CD8-positive, alpha-beta memory T cell (primary cell): ENCODE measurements at places on chromosomes 2 and 18.

DNA sequence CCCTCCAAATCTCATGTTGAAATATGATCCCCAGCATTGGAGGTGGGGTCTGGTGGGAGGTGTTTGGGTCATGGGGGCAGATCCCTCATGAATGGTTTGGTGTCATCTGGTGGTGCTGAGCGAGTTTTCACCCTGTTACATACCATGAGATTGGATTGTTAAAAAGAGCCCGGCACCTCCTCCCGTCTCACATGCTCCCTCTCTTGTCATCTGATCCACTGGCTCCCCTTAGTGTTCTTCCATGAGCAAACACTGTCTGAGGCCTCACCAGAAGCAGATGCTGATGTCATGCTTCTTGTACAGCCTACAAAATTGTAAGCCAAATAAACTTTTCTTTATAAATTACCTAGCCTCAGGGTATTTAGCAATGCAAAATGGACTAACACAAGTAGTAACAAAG is 405.0 kb upstream of the SLC39A10 start:
- no peak for DNase-seq

DNA sequence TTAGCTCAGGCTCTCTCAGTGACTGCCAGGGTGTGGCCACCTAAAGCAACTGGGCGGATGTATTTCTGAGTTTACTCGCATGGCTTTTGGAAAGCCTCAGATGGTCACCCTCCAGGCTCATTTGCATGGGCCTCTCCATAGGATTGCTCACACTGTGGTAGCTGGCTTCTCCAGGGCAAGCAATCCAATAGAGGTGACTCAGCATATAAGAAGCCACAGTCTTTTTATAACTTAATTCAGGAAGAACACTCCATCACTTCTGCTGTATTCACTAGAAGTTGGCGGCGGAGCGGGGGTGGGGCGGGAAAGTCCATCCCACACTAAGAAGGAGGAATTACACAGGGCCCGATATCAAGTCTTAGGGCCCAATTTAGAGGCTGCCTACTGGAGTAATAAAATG is 3.6 kb upstream of the DOK6 start:
- DNase-seq, result no peak

DNA sequence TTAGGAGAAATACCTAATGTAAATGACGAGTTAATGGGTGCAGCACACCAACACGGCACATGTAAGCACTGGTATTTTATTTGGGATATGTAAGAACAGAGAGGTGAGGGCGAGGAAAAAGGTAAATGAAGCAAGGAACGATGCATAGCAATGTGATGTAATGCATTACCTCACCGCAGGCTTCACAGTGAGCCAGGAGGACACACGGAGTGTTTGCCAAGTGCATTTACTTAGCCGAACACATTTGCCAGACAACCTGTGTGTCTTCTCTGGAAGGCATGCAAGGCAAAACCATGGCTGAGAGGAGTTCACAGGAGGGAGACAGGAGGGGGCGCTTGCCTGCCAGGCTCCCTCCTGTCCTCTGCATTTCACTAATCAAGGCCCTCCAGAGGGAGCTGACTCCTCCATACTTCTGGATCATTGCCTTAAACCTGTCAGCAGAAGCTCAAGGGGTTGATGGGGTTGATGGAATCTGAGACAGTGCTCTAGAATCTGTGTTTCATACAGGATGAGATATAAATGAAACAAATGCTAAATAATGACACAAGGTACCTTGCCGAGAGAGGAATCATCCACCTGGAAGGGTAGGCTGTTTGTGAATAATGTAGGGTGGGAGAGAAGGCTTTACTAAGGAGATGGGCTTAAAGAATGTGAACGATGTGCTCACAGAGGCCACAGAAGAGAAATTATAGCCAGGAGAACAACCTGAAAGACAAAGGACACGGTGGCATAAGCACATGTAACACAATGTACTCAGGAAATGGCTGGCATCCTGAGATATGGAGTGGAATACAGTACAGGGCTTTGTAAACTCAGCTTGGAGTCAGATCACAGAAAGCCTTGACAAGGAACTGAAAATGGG is 9.1 kb upstream of the TPRKB start:
- DNase-seq, result no peak

- DNase-seq, result no peak
Measured at GRCh38 chr2:5315512-5315911, 376.7 kb upstream of the SOX11 start.

DNA sequence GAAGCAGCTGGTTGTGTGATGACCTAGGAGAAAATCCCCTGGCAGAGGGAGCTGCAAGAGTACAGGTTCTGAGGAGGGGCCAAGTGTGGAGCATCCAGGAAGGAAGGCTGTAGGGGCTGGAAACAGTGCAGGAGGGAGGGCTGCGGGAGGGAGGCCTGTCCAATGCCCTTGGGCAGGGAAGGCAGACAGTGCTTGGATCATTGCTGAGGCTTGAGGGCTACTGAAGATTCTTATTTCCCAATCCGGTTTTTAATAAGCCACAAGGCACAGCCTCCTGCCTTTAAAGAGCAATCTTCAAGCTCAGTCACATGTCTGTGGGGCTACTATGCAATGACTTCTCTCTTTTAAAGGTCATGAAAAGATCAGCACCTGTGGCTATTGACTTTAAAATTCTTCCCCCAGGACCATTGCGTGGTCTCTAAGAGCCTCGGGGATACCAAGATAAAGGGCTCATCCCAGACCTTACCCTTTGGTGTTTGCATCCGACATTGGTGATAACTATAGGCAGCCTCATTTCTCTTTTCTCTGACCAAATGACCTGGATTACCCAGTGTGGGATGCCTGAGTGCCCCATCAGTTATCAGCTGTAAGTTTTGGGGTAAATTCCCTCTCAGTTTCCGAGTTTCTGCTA is 149.6 kb downstream of the DOCK10 start:
- DNase-seq, result no peak

GRCh38 chr2:46825939-46826568 is 89.6 kb downstream of the MCFD2 start:
- no peak for DNase-seq

- DNase-seq, result no peak
Measured at GRCh38 chr2:12432985-12433625, 283.6 kb upstream of the TRIB2 start.

DNA sequence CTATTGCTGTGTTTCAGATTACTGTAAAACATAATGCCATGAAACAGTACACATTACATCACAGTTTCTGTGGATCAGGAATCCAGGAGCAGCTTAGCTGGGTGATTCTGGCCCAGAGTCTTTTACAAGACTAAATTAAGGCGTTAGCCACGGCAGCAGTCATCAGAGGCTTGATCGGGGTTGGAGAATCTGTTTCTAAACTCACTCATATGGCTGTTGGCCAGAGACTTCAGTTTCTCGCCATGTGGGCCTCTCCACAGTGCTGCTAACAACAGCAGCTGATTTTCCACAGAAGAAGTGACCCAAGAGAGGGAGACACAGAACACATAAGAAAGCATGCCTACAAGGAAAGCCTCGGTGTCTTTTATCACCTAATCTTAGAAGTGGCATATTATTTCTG is 89.2 kb upstream of the MYO3B start:
- DNase-seq, result no peak

DNA sequence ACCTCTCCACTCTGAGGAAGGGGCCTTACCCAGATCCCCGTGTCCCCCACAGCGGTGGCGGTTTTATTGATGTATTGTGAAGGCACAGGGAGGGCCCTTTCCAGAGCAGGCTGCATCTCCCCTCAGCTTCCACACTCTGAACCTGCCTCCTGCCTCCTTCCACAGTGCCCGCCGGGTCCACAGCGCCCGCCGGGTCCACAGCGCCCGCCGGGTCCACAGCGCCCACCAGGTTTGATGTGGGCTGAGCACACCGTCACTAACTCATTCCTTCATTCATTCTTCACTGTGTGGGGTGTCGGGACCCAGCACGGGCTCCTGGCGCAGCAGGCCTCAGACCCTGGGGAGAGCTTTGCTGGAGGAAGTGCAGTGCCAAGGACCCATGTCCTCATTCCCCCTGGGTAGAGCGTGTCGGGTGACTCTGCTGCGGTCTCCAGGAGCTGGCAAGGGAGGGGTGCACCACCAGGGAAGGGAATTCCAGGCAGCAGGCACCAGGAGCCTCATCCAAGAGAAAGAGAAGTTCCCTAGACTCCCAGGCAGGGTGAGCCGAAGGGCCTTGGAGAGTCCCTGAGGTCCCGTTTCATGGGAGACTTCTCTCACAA is 57.1 kb downstream of the HPCAL1 start:
- no peak for DNase-seq

DNA sequence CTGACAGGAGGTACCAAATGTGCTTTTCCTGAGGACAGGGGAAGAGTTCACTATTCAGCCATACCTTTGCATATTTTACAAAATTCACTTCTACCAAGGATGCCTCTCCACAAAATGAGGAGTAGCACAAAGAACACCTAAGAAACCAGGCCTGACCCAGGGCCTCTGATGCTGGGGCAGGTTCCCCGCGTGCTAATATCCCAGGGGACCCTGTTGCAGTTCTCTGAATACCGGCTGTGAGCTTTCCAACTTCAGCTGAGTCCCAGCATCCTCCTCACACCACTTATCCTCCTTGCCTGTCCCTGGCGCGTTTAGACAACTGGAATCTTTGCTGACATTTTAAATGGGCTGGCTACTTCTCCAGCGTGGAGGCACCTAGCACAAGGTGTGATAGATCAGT is 142.3 kb downstream of the BCL2 start:
- DNase-seq, result no peak

GRCh38 chr2:233059797-233060500 is at the start of gene INPP5D:
Gene INPP5D (plus strand): TSS chr2:233060342. CDS start chr2:233060479, 137 bp downstream.
- peak; percentile 80 for DNase-seq

DNA sequence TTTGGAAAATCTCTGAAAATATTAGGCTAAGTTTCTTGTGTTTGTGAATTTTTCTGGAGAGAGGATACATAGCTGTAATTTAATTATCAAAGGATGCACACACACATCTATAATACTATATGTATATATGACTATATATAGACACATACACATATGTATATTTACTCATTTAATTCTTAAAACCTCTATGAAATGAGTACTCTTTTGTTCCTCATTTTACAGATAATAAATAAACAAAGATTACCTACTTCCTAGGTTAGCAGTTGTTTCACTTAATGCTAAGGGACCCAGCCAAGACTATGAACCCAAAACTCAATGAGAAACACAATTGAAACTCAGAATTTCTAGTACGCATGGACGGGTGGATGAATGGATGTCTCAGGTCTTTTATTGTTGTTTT is 145.6 kb downstream of the BCL2 start:
- no peak for DNase-seq

GRCh38 chr2:216064014-216064630 is 17.5 kb downstream of the PECR start:
- no peak for DNase-seq

- no peak for DNase-seq
Measured at GRCh38 chr2:112942654-112943002, 31.7 kb downstream of the IL37 start.

GRCh38 chr2:37669446-37669845 is 2.0 kb downstream of the CDC42EP3 start:
- no peak for DNase-seq

DNA sequence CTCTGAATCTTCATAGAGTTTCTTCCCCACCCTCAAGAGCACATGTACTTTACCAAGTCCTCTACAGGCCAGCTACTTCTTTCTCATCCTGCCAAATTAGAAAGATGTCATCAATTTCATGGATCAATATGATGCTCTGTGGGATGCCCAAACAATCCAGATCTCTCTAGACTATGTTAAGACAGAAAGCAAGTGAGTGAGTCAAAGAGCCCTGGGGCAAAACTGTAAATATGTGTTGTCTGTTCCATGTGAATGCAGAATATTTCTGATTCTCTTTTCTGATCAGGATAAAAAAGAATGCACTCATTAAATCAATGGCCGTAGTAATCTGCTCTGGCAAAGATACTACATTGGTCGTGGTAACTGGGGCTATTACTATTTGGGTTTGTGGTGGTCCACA is 53.1 kb upstream of the ROCK2 start:
- DNase-seq, result no peak

DNA sequence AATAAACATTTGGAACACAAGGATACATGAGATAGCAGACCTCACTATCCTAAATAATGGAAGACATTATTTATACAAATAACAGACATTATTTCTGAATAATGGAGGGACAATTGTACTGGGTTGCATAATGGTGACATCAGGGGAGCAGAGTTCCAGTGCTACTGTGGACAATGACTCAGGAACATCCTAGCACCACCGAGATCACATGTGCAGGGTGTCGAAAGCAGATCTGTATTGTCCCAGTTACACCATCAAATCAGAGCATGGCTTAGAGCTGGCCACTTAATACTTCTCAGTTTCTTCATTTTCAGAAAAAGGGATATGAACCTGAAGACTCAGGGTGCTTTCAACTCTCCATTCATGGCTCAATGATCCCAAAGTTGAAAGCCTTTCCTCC is 249.1 kb upstream of the RBMS1 start:
- DNase-seq, result no peak

DNA sequence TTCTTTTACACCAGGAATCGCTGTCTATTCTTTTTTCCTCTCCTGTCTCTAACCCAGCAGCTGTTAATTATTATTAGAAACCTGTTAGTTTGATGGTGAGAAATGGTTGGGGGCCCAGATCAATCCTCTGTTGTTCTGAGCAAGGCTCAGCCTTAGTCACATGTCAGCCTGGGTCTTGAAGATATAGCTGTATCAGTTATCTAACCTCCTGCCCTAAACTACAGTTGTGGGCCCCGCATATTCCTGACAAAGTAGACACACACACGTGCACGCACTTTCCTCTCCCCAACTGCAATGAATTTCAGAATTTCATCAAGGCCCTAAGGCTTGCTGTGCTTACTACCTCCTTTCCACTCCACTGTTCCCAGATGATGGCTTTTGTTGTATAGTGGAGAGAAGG is 54.6 kb downstream of the OLA1 start:
- DNase-seq, result no peak

DNA sequence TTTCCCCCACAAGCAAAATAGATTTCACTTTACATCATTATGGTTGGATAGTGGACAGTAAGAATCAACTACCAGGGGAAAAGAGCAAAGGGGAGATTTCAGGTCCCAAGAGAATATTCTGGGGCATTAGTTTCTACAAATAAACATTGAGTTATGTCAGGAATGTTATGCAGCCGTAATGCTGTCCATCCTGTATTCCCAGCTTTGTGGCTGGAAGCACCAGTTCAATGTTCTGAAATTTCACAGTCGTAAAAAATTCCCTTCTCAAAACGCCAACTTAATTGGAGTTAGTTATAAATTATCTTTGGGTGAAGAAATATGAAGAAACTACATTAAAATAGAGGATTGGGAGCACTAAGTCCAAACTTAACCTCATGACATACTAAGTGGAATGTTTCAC is 141.5 kb upstream of the FIGN start:
- DNase-seq, result no peak

GRCh38 chr2:27216416-27217137 is 592 bp upstream of the CAD start:
- no peak for DNase-seq

- peak; percentile 35 for DNase-seq
Measured at GRCh38 chr2:44120428-44120827, 48.2 kb upstream of the PPM1B start.
